ENCODE measurements at places on chromosomes 3 and 15. TPM values are rescaled to one million over a fixed set of nuclear protein-coding genes. Genes with fewer than 3 reads are reported as not detected.

Gene INSYN1
- total RNA-seq, result under 0.01 TPM

Gene OR5K3
- not detected for total RNA-seq

DNA sequence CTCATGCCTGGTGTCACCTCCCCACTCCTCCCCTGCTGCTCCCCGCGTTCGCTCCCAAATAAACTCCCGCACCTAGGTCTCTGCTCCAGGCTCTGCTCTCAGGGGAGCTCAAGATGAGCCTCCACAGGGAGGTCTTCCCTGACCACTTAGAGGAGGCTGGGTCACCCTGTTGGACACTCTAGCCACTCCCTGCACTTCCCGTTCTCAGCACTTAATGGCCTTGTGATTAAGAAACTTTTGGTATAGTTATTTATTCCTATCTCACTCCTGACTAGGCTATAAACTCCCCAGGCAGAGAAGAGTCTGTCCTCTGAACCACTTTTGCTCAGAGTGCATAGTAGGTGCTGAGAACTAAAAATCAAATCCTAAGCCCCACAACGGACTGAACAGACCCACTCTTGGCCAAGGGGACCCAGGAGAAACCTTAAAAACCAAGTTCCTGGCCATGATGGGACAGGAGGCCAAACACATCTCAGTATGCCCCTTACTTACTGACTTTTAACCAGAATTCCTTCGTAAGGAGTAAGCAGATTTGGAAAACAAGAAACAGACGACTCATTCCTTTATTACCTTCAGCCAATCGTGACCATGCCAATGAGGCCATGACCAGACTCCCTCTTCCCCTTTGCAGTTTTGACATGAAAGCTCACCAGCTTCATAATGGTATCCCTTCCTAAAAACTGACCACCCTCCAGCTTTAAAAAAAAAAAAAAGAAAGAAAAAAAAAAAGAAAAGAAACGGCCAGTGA is 69.0 kb upstream of the HRH1 start:
- peak; percentile 67 for DNase-seq

DNA sequence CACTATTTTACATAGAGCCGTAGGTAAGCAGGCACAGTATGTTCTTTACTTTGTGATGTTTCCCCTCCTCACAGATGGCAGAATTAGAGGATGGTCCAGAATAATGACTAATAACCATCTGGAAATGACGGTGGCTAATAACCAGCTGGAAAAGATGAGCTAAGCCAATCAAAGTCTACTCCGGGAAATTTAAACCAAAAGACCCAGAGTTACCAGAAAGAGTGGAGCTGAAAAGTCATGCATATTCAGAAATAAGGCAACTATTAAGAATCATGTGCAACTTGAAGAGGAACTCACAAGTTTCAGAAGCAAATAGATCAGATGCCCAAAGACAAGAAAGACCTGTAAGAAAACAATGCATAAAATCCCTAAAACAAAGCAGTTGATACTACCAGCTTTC is 33.6 kb downstream of the DMXL2 start:
- no peak for DNase-seq

GRCh38 chr3:116442331-116443021 is 2.8 kb downstream of the LSAMP start:
- DNase-seq, result no peak
